COLO829 (cell line): ENCODE measurements at places on chromosomes 6 and 20.

GRCh38 chr6:42367353-42368011 lies 84.2 kb downstream of the TRERF1 start:
- DNase-seq: no peak

GRCh38 chr6:27375613-27376079 lies 12.9 kb upstream of the ZNF391 start:
- no peak for DNase-seq

DNA sequence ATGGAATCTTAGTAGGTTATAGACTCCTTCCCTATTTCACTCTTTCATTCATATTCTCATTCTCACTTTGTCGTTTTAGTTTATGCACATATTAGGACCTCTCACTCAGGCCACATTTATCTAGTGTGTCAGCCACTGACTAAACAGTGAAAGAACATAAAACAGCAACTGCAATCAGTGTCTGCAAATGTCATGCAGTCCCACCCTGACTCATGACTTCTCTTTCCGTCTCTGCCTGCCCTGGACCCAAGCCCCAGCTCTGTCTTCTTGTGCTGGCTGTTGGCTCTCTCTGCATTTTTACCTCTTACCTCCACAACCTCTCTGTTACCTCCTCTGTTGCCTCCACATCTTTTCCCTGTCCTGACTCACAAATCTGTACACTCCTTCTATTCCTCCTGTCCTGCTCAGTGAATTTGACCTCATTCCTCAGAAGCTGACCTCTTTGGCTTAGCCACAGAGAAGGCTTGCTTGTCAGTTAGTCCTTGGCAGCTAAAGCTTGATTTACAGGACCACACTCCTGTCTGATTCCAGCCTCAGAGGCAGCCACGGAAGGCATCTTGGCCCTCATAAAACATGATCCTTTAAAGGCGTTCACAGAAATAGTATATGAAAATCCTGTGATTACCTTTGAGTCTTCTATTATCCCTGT lies 247.6 kb downstream of the PKHD1 start:
- DNase-seq: no peak

DNA sequence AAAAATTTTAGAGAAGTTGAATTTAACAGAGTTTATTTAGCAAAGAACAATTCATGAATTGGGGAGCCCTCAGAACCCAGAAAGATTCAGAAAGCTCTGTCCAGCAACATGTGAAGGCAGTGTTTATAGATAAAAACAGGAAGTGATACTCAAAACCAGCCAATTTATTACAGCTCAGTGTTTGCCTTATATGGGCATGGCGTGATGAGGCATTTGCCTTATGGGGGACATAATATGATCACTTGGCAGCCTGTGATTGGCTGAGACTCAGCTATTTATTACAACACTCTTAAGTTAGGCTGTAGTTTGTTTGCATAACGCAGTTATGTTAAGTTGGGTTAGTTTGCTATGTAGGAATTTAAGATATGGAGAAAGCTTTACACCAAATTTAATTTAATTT lies 11.5 kb downstream of the HLA-DPA1 start:
- no peak for DNase-seq

DNA sequence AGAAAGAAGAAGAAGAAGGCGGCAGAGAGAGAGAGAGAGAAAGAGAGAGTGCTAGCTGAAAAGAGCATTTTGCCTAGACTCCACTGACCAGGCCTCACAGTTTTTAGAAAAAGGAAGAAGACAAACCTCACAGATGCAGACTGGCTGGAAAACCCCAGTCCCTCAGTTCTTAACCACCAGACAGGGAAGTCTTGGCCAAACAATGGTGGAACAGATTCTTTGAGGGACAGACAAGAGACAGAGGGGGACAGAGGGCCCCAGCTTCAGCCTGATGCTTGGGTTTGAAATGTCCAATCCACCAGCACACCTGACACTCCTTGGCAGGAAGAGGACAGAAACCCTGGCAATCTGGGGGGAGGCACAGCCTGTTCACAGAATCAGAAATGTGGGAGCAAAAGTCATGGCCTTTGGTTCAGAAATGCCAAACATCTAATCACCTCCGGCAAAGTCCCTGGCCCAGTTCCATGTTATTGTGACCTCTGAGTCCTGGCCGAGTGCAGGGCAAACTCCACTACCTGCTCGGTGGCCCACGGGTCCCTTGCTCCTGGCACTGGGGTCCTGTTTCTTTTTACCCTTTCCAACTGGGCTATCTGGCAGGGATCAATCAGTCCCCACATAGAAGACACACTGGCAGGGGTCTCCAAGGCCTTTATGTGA lies 235.2 kb downstream of the LY86 start:
- no peak for DNase-seq

- DNase-seq: no peak
Measured at GRCh38 chr6:108807928-108808327, 40.3 kb upstream of the ARMC2 start.

- DNase-seq: no peak
Measured at GRCh38 chr6:106973836-106974335, 643 bp downstream of the CD24 start.
